ENCODE measurements at places on chromosomes 11 and 22. TPM values are rescaled to one million over a fixed set of nuclear protein-coding genes. Genes with fewer than 3 reads are reported as not detected.

PHOX2A gene
- not detected for total RNA-seq

VWCE gene
- total RNA-seq = 0.28 TPM

HEPHL1 gene
- not detected for total RNA-seq

ZC3H12C gene
- total RNA-seq = 5.8 TPM

C11orf87 gene
- not detected for total RNA-seq

UPK3A gene
- total RNA-seq = not detected

LGALS12 gene
- total RNA-seq = not detected

MUC6 gene
- not detected for total RNA-seq

C1QTNF4 gene
- total RNA-seq = 0.07 TPM

TMPRSS13 gene
- not detected for total RNA-seq

GRM5 gene
- not detected for total RNA-seq

MMP12 gene
- total RNA-seq = 0.04 TPM

NXPE1 gene
- total RNA-seq = not detected
